Heart left ventricle (tissue), 16 donors: ENCODE measurements at places on chromosomes 1 and 21.

DNA sequence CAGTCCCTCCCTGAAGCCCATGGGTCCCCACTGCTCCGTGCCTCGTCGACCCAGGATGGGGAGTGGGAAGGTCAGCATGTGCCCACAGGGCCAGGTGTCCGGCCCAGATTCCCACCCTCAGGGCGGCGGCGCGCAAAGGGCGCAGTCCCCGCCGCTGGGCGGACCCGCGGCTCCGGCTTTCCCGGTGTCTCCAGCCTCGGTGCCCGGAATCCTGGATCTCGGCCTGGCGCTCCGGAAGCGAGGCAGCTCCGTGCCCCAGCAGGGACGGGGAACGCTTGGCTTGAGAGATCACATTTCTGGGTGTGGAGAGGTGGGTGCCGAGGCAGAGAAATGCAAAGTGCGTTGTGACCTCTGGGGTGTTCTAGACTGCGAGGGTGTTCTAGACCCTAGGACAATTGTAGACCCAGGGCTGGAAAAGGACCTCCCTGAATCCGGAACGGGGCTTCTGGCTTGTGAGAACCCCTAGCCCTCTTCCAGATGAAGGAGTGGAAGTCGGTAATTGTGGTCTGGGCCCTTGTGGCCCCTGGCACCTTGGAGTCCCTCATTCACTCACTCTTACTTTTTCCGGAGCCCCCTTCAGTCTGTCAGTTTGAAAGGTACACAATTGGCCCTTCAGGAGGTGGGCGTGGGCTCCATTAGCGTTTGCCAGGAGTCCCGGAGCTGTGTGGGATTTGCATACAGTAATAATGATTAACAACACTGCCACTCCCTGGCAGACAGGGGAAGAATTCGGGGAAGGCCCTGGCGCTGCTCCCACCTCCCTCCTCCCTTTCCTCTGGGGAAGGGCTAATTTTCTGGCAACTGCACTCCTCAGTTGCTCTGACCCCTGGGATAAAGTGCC is 1.6 kb upstream of the KCND3 start:
- peak; percentile 76 for DNase-seq

GRCh38 chr1:203717120-203717519 is 47.9 kb upstream of the LAX1 start:
- DNase-seq: no peak

GRCh38 chr21:33029975-33030461 is 4.3 kb downstream of the OLIG2 start:
- DNase-seq: no peak

DNA sequence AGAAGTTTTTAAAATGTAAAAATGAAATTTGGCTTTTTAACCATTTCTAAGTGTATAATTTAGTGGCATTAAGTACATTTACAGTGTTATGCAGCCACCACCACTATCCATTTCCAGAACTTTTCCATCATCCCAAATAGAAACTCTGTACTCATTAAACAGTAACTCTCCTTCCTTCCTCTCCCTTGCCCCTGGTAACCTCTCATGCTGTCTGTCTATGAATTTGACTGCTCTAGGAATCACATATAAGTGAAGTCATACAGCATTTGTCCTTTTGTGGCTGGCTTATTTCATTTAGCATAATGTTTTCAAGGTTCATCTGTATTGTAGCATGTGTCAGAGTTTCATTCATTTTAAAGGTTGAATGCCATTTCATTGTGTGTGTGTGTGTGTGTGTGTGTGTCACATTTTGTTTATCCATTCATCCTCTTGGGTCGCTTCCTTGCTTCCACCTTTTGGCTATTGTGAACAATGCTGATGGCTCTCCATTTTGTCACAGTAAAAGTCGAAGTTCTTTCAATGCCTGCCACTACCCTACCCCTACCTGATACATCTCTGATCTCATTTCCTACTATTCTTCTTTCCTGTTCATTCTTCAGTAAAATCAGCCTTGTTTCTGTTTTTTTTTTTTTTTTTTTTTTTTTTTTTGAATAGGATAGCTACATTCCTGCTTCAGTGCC is 45.3 kb downstream of the F3 start:
- no peak for DNase-seq

DNA sequence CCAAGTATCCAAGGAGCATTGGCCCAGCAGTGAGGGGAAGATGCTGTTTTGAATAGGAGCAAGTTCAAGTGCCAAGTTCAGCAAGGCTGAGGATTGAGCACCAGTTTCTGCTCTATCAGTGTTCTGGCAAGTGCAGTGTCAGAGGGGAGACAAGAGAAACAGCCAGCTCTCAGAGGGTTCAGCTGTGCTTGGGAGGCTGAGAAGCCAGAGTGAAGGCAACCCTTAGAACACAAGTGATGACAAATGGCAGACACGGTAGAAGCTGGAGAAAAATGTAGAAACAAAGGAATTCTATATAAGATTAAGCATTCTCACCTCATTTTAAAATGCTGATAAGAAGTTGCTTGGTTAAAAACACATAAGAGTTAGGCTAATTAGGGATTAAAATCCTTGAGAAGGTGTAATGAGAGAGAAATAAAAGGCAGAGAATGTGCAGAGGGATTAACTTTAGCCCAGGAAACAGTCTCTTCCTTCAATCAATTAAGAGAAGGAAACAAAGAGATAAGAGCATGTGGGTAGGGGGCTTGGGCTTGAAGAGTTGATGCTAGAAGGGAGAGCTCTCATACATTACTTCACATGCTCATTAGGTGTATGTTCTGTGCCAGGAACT is 475.4 kb downstream of the AJAP1 start:
- DNase-seq: no peak

DNA sequence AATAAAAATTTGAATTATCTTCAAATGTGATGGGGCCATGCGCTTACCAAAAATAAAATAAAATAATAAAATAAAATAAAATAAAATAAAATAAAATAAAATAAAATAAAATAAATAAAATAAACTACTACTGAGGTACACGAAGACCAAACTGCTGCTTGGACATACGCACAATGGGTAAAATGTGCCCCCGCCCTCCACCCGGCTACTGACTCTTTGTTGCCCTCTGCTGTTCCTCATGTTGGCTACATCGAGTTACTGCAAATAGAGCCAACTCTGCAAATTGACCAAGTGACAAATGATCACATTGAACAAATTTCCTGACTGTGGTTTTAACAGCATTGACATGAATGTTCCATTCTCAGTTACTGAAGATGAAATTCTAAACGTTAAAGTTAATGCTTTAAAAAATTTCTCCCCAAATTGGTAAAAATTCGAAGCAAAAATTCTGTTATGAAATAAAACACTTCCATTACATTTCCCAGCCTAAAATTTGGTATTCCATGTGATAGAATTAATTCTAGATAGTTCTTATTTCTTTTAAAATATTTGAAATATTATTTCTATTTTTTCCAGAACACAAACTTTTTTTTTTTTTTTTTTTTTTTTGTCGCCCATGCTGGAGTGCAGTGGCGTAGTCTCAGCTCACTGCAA is 18.8 kb upstream of the MAP1LC3C start:
- DNase-seq: peak; percentile 24

- no peak for DNase-seq
These were observed 75.8 kb downstream of the BACH1 start for GRCh38 chr21:29374481-29374880.

- DNase-seq: no peak
These were observed 861.0 kb downstream of the USP25 start for GRCh38 chr21:16590641-16591292.

GRCh38 chr21:19322360-19322759 is 918.8 kb upstream of the TMPRSS15 start:
- no peak for DNase-seq

GRCh38 chr1:183597656-183598347 is 7.5 kb upstream of the NCF2 start:
- no peak for DNase-seq

- no peak for DNase-seq
These were observed 38.4 kb downstream of the PEX14 start for GRCh38 chr1:10513199-10513598.

DNA sequence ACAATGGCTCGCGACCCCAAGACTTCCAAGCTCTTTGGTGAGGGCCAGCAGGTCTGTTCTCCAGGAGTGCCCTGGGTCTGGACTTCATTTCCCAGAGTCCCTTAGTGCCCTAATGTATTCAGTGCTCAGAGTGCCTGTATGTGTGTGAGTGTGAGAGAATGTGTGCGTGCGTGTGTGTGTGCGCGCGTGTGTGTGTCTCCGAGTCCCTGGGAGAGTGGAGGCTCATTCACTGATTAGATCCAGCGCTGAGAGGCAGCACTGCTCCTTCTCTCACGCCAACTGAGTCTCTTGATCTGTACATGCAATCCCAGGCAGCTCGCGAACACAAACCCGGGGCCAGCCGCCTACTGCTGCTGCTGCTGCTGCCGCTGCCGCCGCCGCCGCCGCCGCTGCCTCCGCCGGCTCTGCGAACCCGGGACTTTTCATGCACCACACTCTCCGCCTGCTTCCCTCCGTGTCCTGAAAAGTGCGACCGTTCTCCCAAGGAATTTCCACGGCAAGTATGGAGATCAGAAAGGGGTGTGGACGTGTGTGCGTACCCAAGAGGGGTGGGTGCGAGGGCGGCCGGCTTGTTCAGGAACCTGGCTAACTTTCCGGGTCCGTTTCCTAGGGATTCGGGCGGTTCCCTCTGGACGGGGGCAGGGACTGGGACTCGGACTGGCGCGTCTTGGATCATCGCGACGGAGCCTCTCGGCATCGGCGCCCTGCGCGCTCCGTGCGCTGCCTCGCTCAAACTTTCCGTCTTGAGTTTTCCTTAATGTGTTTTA is at the start of gene RNF220:
Gene RNF220 (plus strand): TSS at position 225 of the 767 bp plus-strand sequence.
- DNase-seq: peak; percentile 55

GRCh38 chr1:4801192-4801924 is 146.9 kb downstream of the AJAP1 start:
- peak; percentile 71 for DNase-seq

DNA sequence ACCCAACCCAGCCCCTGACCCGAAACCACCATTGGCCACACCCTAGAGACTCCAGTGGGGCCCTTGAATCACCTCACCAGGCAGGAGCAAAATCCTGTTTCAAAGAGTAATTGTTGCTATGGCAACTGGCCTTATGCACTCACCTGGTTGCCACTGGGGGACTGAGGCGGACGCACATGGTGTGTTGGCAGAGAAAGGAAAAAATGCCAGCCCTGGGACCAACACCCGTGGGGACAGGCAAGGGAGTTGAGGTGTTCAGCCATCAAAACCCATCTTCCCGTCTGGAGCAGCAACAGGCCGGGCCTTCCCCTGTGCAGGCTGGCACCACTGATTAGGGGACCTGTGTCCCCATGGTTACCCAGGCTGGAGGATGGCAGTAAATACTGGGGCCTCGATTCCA is 395.8 kb upstream of the VAMP3 start:
- peak; percentile 6 for DNase-seq

DNA sequence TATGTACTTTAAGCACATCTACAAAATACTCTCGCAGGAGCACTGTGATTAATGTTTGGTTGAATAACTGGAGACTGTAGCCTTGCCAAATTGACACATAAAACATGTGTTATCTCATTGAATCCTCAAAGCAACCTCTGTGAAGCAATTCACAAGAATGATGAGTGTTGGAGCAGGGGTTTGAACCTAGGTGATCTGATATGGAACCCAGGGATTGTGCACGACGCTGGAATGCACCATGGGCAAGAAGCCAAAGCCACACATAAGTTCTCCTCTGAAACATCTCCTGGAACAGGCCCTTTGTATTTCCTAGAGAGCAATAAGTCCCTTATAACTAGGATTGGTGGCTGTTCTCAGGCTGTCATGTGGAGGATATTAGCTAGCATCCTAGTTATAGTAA is 124.6 kb upstream of the IVNS1ABP start:
- no peak for DNase-seq

DNA sequence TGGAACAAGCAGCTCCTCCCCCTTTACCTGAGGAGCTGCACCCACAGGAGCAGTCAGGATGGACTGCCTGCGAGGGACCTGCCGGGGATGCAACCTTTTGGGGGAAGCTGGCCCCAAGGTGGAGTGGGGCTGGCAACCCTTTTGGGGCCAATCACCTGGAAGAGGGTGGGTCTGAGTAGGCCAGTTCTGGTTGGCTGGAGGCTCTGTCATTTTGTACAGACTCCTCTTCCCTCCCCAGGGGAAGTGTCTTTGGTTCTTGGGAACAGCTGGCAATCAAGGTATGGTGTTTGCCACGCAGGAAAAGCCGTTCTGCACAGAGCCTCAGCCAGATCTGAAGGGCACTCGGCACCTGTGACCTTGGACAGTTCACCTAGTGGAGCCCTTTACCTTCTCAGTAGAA is 280 bp upstream of the A3GALT2 start:
- DNase-seq: no peak

GRCh38 chr1:29456685-29457435 is 220.5 kb downstream of the PTPRU start:
- DNase-seq: no peak

DNA sequence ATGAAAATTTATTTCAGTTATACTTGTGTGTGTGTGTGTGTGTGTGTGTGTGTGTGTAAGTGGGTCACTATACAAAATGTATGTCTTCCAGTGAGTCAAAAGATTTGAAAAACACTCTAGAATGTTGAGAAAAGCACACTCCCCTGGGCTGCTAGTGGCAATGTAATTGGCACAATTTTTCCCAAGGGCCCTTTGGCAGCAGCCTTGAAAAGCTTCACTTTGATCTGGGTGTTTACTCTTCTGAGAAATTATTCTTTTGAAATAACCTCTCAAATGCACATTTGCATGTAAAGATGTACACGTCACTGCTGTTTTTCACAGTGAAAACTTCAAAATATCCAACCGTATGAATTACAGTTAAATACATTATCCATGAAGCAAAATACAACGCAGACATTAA is 22.1 kb upstream of the SLC44A3 start:
- DNase-seq: no peak

DNA sequence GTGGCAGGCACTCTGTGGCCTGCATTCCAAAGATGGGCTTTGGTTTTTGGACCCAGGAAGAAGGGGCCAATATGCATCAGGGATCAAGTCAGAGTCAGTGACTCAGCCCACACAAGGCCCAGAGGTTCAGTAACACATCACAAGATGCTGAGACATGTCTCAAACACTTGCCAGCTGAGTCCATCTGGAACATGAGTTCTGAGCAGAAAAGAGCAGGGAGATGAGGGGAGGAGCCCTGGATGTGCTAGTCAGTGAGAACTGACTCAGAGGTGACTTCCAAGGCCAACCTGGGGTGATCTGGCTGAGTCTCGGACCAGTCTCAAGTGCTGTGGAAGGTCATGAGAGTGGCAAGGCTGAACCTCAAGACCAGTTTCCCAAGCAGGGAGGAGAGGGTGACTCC is 150.1 kb downstream of the CDC7 start:
- peak; percentile 85 for DNase-seq

- DNase-seq: no peak
These were observed 24.9 kb downstream of the CCDC185 start for GRCh38 chr1:223417903-223418663.

- no peak for DNase-seq
These were observed 74.5 kb downstream of the RHOU start for GRCh38 chr1:228809621-228810394.

DNA sequence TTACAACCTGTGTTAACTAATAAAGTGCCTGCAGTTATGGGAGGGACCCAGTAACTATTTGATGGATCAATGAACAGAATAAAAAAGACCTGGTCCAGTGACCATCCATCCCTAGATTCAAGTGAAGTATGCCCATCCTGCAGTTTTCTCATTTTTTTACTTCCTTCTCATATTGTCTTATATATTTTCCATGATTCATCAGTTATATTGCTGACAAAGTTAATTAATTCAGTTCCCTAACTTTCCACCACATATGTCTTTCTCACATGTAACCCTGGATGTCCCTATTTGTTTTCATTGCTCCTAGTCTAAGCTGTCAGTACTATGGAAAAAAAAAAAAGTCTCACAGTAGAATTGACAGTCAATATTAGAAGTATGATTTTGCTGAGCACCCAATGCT is 64.3 kb downstream of the ITGB3BP start:
- DNase-seq: no peak

- DNase-seq: peak; percentile 87
These were observed 59.9 kb downstream of the WNT9A start for GRCh38 chr1:227887697-227888403.

- no peak for DNase-seq
These were observed 844 bp downstream of the ADAMTS5 start for GRCh38 chr21:26965907-26966581.
